ENCODE measurements at places on chromosomes 5 and 9.

- no peak for DNase-seq
Observed at GRCh38 chr5:116842514-116842961, 267.9 kb upstream of the SEMA6A start.

DNA sequence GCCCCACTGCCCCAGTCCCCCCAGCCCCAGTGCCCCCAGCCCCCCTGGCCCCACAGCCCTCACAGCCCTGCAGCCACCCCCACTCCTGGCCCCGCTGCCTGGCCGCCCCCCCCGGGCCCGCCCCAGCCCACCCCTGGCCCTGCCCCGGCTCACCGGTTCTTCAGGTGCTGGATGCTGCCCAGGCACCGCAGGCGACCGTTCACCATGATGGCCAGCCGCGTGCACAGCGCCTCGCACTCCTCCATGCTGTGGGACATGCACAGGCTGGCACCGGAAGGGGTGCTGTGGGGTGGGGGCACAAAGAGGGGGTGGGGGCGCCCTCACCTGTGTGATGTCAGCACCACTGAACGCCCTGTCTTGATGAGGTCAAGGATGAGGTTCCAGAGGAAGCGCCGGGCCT, 12.8 kb upstream of the CLIC3 start:
- DNase-seq: no peak

GRCh38 chr5:145660897-145661640, 174.1 kb downstream of the PRELID2 start:
- no peak for DNase-seq

GRCh38 chr9:37379835-37380234, 42.7 kb upstream of the GRHPR start:
- no peak for DNase-seq

All from activated CD8-positive, alpha-beta memory T cell treated with anti-CD3 and anti-CD28 coated beads for 24 hours (primary cell).